Activated naive CD8-positive, alpha-beta T cell treated with anti-CD3 and anti-CD28 coated beads, Interleukin-2, amount 50 U/mL, for 16 hours (primary cell): ENCODE measurements at places on chromosomes 5 and 9.

- peak; percentile 1 for DNase-seq
Observed at GRCh38 chr9:73023025-73023541, 70.2 kb upstream of the ALDH1A1 start.

DNA sequence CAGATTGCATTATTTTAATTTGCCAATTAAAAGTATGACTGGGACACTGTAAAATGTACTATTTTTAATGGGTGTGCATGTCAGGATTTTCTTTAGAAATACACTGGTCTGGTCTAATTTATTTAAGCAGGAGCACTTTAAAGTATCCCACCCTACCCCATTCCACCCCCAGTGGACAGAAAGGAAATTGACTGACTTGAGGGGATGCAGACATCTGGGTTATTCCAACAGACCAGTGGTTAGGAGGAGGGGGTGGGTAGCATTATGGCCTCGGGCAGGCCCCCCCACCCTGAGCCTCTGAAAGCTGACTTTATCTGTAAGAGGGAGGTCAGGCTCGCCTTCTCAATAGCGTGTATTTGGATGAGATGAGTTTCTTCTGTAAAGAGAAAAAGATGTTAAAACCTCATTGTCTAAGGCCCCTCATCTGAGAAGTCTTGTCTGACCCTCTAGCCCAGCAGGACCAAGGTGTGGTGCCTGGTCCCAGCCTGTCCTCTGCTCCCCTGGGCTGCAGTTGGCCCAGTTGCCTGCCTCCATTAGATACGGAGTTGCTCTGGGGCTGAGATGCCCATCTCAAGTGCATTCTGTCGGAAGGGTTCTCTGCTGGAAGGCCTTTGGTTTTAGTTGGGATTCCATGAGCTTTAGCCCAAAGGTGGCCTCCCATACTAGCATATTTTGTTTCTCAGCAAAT, 4.4 kb downstream of the HNRNPAB start:
- DNase-seq: no peak

DNA sequence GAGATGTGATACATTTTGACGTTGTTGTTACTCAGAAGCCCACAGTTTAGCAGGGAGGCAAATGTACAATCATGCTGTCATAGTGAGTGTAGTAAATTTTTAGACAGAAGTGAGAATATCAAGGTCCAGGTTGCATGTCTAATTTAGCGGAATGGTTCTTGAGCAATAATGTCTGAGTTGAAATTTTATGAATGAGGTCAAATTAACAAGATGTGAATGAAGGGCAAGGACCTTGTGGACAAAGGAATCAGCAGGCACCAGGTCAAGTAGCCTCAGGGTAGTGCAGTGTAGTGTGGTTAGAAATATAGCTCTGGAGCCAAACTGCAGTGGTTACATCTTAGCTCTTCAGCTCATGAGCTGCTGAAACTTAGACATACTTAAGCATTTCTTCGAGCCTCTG, 36.2 kb downstream of the TNFSF8 start:
- DNase-seq: no peak

GRCh38 chr5:17330386-17330785, 113.0 kb downstream of the BASP1 start:
- DNase-seq: no peak

GRCh38 chr5:67971971-67972821, 243.4 kb upstream of the PIK3R1 start:
- no peak for DNase-seq

GRCh38 chr5:109571785-109572184, 117.9 kb upstream of the MAN2A1 start:
- DNase-seq: no peak

DNA sequence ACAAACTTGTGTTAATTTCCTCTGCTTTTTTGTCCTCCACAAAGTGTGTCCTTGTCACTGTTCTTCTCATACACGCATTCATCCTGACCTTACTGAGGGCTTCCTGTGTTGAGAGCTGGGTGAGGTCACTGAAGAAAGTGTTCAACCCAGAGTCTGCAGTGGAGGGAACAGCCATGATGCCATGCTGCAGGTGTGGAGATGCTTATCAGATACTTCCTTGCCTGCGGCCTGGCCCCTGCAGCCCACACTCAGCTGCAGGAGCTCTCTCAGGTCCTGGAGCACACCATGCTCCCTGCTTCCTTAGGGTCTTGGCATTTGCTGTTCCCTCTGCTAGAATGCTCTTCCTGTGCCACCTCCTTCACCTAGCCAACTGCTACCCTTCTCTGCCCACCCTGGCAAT, 108.1 kb upstream of the SPRY4 start:
- no peak for DNase-seq

DNA sequence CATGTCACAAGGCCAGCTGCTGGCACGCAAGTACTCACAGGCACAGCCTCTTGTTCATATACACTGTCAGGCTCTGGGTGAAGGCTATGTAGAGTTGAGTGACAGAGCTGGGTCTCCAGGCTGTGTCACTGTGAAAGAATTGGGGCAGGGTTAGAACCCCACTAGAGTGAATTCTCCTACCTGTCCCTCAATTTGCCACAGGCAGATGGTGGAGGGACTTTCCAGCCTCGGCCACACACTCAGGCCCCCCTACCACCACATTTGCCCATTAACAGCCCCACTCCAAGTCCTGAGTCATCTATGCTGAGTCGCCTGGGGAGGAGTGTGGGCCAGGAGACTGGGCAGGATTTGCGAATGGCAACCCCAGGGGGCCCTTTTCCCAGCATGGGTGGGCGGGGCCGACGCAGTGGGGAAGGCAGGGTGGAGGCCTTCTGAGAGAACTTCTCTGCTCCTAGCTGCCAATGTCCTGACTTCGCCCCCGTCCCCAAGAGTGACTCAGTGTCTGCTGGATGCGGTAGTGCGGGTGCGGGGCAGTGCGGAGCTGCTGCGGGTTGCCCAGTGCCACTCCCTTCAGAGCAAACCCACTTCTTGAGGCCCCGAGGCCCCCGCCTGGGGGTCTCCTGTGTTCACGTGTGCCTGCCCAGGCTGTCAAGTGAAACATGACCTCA, 50.3 kb upstream of the PSD2 start:
- DNase-seq: no peak

DNA sequence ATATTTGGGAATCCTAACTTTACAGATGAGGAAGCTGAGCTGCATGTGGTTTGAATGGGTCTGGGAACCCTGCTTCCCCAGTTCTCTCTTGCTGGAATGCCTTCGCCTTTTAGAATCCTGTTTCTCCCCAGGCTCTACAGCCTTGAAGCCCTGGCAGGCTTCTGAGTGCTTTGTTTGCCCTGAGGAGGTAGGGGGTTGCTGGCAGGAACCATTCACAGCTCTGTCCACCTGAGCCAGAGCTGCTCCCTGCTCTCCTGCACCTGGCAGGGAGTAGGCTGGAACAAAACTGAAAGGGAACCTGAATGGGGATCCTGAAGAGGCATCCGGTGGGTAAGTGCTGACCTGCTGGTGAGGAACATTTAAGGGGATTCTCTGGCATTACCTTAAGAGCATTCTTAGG, 33.0 kb downstream of the KIF4B start:
- no peak for DNase-seq

DNA sequence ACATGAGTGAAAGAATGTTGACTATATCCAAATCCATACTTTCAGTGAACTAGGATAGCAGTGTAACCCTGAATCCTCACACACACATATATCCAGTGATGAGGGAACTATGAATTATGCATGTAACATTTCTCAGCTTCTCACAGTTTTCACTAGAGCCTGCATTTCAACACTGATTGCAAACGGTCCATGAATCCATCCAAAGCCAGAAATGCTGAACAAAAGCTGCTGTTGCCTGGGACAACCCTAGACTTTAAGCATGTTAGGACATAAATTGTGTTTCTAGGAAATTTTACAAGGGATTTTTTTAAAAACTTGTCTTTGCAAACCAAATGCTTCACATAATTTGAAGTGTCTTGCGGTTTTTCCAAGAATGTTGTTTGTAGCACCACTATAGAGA, 2010.0 kb upstream of the WWC1 start:
- DNase-seq: no peak

- DNase-seq: no peak
Observed at GRCh38 chr5:96655085-96655484, 7.1 kb upstream of the CAST start.

DNA sequence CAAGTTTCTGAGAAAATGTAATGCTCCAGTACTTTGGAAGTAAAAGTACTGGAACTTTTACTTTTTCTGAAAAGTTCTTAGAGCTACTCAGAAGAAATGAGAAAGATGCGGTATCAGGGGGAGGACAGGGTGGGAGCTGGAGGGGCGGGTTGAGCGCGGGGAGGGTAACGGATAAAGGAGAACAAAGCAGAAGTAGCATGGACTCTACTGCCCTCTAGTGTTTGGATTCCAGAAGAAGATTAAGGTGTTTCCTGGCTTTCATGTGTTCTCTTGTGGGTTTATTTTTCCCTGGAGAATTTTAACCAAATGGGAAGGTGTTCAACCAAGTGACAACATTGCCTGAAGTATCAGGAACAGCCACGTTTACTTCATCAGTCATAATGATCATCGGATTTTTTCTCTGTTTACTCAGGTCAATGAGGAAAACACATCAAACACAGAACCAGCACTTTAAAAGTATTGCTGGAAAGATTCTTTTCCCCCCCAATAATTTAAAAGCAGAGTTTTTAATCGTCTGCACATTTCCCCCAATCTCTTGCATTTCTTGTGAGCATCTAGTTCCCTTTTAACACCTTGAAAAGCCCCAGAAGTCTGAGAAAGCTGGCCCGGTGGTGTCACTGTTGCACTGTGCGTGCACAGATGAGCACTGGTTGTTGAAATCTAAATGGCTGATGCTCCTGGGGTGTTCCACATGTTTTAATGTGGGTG, 190.6 kb downstream of the MPDZ start:
- no peak for DNase-seq
